ENCODE measurements at places on chromosomes 2 and 18.

DNA sequence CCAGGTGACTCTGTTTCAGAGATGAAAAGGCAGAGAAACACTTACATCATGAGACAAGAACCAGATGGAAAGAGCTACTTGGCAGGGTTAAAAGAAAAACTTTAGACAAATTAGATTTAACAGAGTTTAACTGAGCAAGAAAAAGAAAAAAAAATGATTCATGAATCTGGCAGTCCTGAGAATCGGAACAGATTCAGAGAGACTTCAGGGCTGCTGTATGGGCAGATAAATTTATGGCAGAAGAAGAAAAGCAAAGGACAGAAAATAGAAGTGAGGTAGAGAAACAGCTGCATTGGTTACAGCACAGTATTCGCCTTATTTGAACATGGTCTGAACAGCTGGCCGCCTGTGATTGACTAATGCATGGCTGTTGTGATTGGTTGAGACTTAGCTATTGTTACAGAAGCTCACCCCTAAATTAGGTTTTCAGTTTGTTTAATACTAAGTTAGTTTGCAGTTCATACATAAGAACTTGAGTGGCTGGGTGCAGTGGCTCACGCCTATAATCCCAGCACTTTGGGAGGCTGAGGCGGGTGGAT lies 43.0 kb upstream of the RHOB start:
- DNase-seq: no peak

- DNase-seq: no peak
Measured at GRCh38 chr18:46686186-46686585, 29.2 kb upstream of the LOXHD1 start.

- no peak for DNase-seq
Measured at GRCh38 chr2:217887841-217888701, 114.7 kb downstream of the TNS1 start.

GRCh38 chr2:158953926-158954763 lies 14.3 kb upstream of the TANC1 start:
- peak; percentile 66 for DNase-seq

DNA sequence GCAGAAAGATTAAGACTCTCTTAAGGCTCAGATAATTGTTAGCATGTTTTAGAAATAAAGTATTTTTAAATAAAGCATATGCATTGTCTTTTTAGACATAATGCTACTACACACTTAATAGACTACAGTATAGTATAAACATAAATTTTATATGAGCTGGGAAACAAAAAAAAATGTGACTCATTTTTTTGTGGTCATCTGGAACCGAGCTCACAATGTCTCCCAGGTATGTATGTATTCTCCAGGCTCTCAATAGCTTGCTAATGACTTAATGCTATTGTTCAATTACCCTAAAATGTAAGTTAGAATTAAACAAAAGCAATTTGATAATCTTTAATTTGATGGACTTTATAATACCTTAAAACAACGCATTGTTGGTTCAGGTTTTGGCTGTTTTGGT lies 167.2 kb downstream of the NUP35 start:
- no peak for DNase-seq

DNA sequence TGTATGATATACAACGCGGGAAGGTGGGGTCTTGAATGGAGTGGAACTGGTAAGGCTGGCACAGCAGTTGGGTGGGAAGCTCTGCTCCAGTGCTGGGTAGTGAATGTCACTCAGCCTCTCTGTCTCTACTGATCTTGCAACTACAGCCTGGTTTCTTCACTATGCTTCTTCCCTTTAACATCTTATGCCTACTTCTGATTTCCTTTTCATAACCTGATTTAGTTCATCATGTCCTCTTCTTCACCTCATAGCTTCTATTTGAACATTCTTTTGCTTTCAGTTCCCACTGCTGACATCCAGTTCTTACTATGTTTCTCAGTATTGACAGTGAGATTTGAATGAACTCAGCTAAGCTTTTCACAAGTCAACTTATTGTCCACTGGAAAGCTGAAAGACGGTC lies 286.2 kb downstream of the ARL6IP6 start:
- no peak for DNase-seq

DNA sequence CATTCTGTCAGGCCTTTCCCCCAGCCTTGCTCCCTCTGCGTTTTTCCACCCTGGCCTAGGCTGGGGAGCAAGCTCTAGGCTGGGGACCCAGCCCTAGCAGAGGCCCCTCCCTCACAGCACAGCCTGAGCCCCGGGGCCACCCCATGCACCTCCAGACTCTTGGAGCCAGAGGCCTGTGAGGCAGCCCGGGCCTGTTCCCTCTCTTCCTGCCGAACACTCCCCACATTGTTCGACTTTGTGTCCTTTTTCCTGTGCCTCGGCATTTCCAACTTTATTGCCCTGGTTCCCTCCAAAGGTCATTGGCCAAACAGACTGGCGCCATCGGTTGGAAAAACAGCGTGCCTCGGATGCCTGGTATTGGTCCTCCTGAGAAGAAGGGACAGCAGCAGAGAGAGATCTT lies 79.7 kb downstream of the HS1BP3 start:
- DNase-seq: no peak

GRCh38 chr2:164558450-164558849 lies 62.8 kb downstream of the GRB14 start:
- no peak for DNase-seq

DNA sequence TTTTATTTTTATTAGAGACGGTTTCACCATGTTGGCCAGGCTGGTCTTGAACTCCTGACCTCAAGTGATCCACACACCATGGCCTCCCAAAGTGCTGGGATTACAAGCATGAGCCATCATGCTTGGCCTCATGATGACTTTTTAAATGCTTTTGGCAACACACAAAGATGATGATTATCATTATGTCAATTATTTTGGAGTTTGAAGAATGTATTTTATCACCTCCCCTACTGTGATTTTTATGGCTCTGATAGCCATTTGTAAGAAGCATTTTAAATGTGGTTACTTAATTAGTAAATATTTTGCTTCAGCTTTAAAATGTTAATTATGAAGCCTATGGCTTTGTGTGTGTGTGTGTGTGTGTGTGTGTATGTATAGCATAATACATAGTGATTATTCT lies 45.1 kb upstream of the RAB27B start:
- DNase-seq: no peak

- no peak for DNase-seq
Measured at GRCh38 chr18:25145731-25146511, 206.0 kb downstream of the ZNF521 start.

DNA sequence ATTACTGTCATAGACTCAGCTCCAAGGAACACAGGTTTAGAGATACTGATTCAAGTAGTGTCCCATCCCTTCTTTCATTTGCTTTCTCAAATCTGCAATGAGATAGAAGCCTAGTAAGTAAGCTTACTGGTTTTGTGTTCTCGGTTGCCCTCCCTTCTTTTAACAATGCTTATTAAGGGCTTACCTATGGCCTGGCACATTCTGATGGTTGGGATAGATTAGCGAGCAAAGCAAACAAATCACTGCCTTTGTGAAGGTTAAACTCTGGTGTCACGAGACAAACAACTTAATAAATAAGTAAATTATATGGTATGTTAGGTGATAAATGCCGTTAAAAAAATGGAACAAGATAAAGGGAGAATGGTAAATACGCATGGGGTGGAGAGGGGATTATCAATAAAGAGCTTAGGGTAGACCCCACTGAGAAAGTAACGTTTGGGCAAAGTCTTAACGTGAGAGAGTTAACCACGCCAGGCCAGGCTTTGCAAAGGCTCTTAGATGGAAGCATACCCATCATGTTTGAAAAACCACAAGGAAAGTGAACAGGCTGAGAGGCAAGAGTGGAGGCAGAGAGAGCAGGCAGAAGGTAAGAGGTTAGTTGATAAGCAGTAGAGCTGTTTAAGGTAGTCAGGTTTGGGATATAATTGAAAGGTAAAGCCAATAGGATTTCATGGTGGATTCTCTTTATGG lies 31.0 kb downstream of the EIF2AK3 start:
- no peak for DNase-seq

DNA sequence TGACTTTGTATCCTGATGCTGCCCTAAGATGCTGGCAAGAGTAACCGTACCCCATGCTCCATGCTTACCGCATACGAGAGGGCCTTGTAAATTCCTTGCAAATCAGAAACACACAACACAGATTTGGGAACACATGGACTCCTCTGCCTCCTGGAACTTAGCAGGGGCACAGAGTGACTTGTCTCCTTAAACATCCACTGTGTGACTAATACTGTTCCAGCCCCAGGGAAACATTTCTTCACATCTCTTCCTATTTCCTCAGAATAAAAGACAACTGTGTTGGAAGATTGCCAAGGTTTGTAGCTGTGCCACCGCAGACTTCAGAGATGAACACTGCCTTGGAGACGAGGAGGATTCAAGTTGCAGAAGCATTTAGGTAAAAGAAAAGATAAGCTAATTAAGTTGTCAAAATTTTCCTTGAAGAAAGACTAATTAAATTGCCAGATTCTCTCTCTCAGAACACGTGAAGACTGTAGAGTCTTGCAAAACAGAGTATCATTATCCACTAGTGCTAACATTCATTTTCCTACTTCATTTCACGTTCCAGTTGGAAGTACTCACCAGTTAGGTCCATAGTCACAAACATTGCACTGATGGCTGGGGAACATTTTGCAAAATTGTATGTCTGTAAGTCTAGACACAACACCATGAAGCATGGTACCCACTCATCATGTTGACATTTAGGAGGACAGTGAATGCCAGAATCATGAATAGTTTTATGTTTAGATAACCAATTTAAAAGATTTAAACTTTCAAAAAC lies 188.8 kb downstream of the TSN start:
- DNase-seq: no peak

- DNase-seq: no peak
Measured at GRCh38 chr2:240133401-240133800, 2.7 kb downstream of the COPS9 start.

DNA sequence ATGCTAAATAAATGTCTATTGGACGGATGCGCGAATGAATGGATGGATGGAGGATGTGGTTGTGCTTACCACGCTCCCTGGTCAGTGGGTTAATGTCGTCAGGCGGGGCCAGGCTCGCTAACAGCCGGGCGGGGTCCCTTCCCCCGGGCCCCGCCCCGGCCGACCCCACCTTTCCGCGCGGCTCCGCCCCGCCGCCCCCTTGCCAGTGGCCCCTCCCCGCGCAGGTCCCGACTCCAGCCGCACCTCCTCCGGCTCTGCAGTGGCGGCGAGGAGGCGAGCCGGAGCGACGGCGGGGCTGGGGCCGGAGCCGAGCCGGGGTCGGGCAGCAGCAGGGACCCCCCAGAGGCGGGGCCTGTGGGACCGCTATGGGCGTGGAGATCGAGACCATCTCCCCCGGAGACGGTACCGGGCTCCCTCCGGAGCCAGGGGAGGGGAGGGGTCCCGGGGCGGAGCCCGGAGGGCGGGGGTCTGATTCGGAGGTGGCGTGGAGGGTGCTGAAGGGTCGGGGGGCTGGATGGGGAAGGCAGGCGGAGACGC lies at the start of gene FKBP1B:
Gene FKBP1B (plus strand): TSS at position 257 of the 537 bp plus-strand sequence. CDS start 109 bp downstream, at position 366.
- peak; percentile 44 for DNase-seq

- DNase-seq: no peak
Measured at GRCh38 chr2:55581435-55581834, 36.0 kb downstream of the PPP4R3B start.

GRCh38 chr2:156561326-156561725 lies 125.1 kb downstream of the GPD2 start:
- DNase-seq: no peak

DNA sequence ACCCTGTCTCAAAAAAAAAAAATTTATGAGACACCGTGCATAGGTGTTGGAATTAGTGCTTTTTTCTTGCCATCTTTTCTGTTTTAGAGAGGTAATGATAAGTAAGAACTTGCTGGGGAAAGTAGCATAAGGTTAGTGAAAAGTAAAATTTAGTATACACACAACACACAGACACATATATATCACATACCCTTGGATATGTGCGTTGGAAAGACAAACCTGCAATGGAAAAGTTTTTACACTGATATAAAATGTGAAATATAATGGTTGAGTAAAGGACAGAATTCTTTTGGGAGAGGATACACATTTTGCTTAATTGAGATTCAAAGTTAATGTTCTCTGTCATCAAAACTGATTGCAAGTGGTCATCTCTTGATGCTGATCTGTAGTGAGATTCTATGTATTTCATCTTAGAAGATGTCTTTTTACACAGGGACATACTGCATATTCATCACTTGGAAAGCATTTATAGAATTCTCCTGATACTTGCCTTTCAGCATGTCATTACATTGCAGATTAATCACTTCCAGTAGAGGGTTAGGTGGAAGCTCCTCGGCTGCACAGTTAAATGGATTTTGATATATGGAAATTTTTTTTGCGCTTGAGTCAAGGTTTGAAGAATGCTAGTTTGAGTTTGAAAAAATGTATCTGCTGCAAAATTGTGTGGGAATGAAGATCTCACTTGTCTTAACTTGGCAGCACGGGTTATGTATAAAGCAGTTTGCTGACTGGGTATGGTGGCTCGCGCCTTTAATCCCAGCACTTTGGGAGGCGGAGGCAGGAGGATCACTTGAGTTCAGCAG lies 13.5 kb downstream of the PPP1CB start:
- DNase-seq: no peak

DNA sequence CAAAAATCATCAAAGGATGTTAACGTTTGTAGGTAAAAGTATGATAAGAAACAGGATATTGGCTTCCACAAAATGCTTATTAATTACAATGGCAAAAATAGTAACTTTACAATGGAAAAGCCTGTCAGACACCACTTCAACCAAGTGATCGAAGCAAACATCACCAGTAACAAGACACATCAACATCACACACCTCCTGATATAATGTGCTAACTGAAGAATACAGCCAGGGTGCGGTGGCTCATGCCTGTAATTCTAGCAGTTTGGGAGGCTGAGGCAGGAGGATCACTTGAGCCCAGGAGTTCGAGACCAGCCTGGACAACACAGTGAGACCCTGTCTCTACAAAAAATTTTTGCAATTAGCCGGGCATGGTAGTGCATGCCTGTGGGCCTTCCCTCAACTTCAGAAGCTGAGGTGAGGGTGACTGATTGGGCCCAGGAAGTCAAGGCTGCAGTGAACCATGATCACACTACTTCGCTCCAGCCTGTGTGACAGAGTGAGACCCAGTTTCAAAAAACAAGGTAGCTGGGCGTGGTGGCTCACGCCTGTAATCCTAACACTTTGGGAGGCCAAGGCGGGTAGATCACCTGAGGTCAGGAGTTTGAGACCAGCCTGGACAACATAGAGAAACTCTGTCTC lies 15.0 kb downstream of the MGAT4A start:
- no peak for DNase-seq

- no peak for DNase-seq
Measured at GRCh38 chr2:215718436-215718835, 282.6 kb upstream of the FN1 start.

- DNase-seq: peak; percentile 75
Measured at GRCh38 chr2:38274286-38275276, 102.5 kb downstream of the ATL2 start.

GRCh38 chr2:161842736-161843433 lies 218.7 kb downstream of the SLC4A10 start:
- no peak for DNase-seq

All from kidney glomerular epithelial cell (primary cell).